ENCODE measurements at places on chromosomes 7 and 10.

GRCh38 chr10:108801220-108801619 lies 1122.1 kb downstream of the XPNPEP1 start:
- DNase-seq, result no peak

GRCh38 chr10:113094114-113094486 lies 144.1 kb downstream of the TCF7L2 start:
- DNase-seq, result peak; percentile 56

GRCh38 chr10:63634488-63635065 lies 113.4 kb downstream of the REEP3 start:
- DNase-seq, result no peak

- DNase-seq, result no peak
These were observed 60.0 kb upstream of the CYTH3 start for GRCh38 chr7:6332386-6332785.

- DNase-seq, result no peak
These were observed 24.3 kb downstream of the SEM1 start for GRCh38 chr7:96685353-96685752.
